Astrocyte of the hippocampus (primary cell): ENCODE measurements at places on chromosomes 7 and 10.

DNA sequence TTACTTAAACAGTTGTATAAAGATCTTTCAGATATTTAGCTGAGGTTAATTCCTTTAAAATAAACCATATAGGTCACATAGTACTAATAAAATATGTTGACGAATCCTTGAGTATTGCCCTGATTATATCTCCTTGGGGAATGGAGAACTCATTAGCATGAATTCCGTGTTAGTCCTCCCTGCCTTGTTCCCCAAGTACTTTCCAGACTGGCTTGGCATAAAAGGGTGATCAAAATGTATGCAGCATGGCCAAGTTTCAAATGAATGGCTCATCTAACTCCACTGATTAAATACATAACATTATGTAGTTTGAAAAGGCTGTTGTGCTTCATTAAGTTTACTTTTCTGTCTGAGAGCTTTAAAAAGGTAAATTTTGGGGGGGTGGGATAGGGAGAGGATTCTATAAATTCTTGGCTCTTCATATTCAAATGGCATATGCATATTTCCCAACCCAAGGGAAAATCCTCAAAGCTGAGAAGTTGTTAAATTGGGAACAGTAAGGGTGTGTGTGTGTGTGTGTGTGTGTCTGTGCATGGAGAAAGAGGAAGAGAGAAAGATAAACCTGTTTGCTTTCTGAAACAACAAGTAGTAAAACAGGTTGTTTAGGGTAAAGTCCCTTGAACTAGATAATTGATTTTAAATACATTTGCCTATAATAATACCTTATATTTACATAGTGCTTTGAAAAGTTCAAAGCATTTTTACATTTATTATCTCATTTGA, 4.8 kb upstream of the ADD3 start:
- peak; percentile 50 for DNase-seq

DNA sequence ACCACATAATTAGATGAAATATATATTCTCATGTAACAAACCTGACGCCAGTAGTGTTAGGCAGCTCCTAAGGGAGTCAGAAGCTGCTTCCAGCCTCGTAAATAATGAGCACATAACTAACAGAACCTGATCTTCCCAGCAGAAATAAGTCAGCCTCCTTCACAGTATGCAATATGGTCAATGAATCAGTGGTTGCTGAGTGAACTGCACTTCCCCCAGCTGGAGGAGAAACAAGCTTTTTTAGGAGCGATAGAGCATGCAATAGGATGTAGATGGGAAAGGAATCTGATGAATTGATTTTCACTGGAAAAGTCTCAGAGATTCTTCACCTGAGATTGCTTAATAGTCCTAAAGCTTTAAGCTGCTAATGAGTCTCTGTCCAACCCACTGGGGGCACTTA, 337.2 kb upstream of the LRGUK start:
- peak; percentile 74 for DNase-seq

- no peak for DNase-seq
These were observed 138.1 kb upstream of the CHST15 start for GRCh38 chr10:124231168-124232155.

GRCh38 chr7:77798394-77799077, at the start of the genes PHTF2 and TMEM60:
Gene PHTF2 (plus strand): TSS chr7:77798773.
Gene TMEM60 (minus strand): TSS chr7:77798434. CDS start chr7:77794373, 4,061 bp downstream.
- DNase-seq, result peak; percentile 100

GRCh38 chr7:88095-88926, 104.1 kb upstream of the FAM20C start:
- no peak for DNase-seq

DNA sequence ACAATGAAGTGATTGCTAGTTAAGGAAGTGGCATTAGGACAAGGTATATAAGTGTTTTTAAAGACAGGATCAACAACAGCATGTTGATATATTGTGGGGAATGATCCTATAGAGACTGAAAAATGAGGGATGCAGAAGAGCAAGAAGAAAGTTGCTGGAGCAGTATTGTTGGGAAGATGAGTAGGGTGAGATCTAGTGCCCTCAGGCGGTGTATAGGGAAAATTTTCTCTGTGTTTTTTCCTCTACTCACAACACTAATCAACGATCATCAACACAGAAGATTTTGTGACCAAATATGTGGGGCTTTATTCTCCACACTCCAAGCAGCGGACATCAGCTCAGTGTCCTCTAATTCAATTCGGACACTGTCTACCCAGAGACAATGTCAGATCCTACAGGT, 9.6 kb upstream of the PTTG1IP2 start:
- no peak for DNase-seq

GRCh38 chr7:32472015-32472414, 18.2 kb downstream of the LSM5 start:
- DNase-seq, result no peak

GRCh38 chr10:75187961-75188426, 22.6 kb upstream of the VDAC2 start:
- DNase-seq, result peak; percentile 74

DNA sequence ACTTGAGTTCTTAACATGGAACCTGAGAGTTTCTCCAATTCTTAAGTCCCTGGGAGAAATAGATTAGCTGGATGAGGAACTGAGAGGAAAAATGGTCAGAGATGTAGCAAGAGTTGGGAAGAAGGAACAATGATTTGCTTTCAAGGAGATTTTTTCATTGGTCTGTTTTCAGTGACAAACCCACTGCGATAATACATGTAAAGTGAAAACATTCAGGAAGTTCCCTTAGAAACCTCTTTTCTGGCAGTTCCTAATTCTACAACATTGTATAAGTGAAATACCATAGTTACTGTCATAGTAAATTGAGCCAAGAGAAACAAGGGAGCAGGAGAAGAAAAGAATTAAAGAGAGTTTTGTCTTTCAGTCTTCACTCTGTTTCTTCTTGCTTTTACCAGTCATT, 12.1 kb upstream of the MAGI2 start:
- DNase-seq, result no peak

GRCh38 chr10:27481486-27481885, 22.6 kb upstream of the RAB18 start:
- no peak for DNase-seq

DNA sequence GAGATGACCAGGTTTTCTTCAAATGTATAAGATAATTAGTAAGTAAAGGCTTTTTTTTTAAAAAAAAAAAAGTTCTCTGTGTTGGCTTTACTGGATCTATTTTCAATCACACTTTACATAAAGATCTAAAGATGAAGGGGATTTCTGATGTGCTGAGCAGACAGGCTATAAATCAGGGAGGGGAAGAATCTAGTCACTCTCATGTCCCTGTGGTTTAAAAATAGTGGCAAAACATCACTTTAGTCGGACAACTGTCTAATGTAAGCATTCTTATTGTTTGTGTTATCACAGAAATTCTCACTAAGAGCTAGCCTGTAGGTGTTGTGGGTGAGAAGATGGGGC, 132.7 kb downstream of the ICA1 start:
- no peak for DNase-seq

DNA sequence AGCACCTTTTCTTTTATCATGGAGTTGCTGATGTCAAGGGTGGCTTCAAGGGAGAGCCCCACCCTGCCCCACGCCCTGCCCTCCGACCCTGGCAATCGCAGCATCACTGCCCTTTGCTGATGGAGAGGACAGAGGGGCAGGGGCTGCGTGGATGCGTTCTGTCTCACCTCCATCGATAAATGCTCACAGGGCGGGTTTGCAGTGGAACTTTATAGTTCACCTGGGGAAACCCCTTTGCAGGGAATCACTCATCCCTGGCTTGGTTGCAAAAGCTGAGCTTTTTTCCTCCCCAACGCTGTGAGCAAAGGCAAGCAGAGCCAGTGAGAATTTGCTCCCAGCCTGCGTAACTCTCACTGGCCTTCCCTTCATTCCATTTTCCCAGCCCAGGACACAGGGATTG, 176.8 kb downstream of the WDR37 start:
- DNase-seq, result no peak

- DNase-seq, result no peak
These were observed 936.6 kb downstream of the NRG3 start for GRCh38 chr10:82811621-82812020.

GRCh38 chr7:123865517-123866117, 20.6 kb downstream of the HYAL4 start:
- DNase-seq, result peak; percentile 83
